ENCODE measurements at places on chromosomes 7 and 10.

DNA sequence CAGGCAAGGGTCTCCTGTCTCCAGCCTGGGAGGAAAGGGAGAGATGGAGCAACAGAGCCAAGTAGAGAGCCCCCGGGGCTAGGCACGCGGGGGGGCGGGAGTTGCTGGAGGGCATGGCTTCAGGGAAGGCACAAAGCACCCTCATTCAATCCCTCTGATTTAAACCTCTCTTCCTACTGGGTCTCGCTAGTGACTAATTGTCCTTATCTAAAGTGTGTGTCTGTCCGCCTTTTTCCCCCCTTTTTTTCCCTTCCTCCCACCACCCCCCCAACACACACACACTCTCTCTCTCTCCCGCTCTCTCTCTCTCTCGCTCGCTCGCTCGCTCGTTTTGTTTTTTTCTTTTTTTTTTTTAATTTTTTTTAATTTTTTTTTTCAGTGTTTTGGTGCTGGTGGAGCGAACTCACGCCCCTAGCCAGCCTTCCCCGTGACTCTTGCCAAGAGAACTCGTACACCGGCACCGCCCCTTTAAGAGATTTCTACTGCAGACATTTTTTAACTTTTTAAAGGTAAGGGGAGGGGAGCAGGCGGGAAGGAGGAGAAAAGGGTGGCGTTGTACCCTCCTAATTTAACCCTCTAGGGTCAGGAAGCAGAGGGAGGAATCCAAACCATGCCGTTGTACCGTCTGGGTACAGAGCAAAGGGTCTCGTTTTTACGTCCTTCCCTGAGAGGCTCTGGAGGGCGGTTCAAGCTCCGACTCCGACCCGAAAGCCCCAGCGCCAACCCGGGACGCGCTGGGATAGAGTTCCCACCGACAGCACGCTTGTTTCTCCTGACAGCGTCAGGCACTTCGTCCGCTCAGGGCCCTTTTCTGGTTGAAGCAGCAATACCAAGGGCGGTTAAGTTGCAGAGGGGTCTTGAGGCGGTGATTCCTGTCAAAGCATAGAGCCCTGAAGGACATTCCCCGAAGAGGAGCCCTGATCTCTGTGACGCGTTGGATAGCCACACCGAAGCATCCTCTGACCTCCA is at the start of gene HPSE2:
TSS of gene HPSE2 (minus strand) at position 195 of the 969 bp plus-strand sequence.
- DNase-seq, result no peak

GRCh38 chr7:102990642-102991041 is 77.8 kb downstream of the LRRC17 start:
- DNase-seq, result no peak

GRCh38 chr10:32054094-32054493 is 2.1 kb downstream of the KIF5B start:
- peak; percentile 22 for DNase-seq

- no peak for DNase-seq
Observed at GRCh38 chr7:18777314-18777713, 281.8 kb downstream of the HDAC9 start.

- no peak for DNase-seq
Observed at GRCh38 chr10:109450702-109451101, 472.6 kb downstream of the XPNPEP1 start.

GRCh38 chr10:48801001-48801421 is 116.3 kb downstream of the WDFY4 start:
- peak; percentile 39 for DNase-seq

DNA sequence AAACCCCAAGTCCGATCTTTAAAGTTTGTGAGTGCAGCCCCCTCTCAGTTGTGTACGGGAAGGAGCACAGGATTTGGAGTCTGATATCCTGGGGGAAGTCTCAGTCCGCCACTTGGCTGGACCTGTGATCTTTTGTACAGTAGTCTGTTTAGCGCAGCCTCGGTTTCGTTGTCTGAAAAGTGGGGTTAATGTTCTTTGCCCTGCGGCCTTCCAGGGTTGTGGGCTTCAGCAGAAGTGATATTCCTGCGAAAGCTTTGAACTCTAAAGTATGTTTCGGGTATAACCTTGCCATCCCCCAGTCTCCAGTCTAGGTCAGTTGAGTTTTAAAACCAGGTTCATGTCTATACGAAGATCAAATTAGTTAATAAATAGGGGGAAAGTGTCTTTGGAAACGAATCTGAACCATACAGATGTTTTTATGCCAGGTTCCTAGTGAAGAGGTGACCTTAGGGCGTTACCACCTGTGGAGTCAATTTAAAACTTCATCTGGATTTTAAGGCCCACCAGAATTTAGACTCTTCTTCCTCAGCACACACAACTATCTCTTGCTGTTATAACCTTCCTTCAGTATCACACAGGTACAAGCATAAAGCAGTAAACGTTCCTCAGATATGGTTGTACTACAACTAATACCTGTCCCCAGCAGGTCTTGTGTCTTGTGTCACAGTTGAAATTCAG is 904 bp downstream of the R3HCC1L start:
- DNase-seq, result no peak

GRCh38 chr10:130196511-130197487 is 60.6 kb downstream of the GLRX3 start:
- DNase-seq, result no peak

DNA sequence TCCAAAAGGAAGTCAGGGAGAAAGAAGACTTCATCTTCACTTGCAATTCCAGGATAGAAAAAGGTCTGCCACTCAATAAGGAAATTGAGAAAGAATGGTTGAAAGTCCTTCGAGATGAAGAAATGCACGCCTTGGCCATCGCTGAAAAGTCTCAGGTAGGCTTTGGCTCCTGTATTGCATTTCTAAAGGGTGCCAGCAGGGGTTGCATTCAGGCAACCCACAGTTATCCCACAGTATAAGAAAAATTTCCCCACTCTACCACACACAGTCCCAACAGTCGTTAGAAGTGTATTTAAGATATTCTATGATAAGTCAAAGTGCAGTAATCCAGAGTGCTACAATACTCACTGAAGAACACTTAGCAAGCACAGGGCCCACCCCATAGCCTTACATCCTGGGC is 93.4 kb upstream of the FGL2 start:
- DNase-seq, result no peak

- no peak for DNase-seq
Observed at GRCh38 chr7:87806150-87806549, 70.0 kb downstream of the SLC25A40 start.

DNA sequence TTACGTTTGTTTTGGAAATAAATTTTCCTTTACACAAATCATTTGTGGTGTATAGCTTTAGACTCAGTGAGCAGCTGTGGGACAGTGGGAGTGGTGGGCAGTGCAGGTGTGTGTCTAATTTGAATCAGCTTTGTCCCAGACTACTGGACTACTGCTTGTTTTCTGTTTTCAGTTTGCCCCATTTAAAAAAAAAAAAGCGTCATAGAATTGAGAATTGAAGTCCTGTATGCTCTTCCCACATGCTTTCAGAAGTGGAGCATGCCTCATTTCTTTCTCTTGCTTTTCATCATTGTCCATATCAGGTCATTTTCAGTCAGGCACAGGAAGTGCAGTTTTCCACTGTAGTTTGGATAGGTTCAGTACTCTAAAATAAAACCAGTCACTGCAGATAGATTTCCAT is 66.1 kb downstream of the SHH start:
- no peak for DNase-seq

DNA sequence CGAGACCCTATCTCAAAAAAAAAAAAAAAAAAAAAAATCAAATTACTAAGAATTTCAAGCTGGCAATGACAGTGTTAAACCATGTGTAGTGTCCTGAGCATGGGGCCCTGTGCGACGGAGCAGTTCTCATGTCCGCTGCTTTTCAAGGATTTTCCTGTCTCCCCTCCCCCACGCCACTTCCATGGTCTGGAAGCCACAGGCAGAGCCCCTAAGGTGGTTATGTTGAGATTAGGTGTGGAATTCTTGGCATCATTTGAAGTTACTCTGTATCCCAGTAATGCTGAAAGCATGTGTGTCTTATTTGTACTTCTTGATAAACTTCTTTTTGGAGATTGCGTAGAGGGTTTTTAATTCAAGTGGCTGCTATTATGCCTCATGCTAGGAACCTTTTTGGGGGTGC is 65.2 kb downstream of the PFKFB3 start:
- DNase-seq, result no peak

DNA sequence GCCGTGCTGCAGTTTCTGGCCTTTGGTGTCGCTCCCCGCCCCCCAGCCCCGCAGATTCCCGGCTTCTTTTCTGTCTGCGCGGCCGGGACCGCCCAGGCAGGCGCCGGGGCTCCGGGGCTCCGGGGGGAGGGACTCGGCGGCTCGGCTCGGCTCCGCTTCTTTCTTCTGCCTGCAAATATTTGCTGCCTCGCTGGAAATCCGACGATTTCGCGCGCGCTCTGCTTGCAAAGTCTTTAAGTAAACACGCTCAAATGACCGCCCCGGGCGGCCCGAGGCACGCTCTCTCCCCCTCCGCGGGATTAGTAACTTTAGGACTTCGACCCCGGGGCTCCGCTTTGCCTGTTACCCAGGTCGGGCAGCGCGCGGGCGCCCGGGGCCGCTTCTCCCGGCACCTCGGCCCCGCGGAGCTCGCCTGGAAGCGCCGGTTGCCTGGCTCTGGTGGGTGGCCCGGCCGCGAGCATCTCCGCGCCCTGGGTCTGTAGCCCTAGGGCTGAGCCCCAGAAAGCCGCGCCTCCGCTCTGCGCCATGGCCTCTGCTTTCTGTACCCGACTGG is 3.9 kb upstream of the GATA3 start:
- DNase-seq, result peak; percentile 47

DNA sequence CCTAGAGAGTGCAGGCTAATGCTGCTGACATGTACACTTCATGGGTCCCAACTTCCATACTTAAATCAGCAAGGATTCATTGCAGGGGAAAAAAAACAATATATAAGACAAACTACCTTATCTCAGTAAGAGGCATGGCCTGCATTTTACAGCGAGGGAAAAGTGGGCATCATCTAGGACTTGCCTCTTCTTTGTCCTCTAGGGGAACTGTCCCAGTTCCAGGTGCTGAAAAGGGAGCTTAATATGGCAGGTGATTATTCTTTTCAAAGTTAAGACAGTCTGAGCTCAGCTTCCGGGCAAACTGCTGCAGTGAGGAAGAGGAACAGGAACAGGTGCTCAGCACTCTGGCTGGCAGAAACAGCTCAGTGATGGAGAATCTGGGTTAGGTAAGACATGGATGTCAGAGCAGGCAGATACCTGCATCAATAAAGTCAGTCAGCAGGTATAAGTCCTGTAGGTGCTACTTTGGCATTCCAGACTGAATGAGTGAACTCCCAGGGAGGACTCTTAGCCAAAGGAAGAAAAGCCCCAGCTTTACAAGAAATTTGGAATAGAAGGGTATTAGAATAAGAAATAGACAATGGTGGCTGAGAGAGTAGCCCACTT is 147.2 kb downstream of the TMEM178B start:
- no peak for DNase-seq

DNA sequence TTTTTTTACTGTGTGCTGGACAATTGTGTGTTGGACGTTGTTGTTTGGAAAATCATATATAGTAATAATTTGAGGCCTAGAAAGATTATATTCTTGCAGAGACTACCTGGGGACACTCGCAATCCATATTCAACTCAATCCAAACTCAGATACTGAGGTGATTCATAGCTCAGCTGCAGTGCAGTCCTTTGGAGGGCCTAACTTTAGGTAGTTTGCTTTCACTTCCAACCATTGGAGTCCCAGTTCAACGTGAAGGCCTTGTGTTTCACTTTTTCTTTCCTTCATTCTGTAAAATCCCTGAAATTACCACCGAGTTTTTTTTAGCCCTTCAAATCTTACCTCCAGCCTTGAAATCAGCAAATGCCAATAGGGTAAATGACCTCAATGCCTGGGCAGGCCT is 32.3 kb downstream of the ATRNL1 start:
- DNase-seq, result no peak

GRCh38 chr7:150953061-150953997 is 24.8 kb downstream of the KCNH2 start:
- no peak for DNase-seq

DNA sequence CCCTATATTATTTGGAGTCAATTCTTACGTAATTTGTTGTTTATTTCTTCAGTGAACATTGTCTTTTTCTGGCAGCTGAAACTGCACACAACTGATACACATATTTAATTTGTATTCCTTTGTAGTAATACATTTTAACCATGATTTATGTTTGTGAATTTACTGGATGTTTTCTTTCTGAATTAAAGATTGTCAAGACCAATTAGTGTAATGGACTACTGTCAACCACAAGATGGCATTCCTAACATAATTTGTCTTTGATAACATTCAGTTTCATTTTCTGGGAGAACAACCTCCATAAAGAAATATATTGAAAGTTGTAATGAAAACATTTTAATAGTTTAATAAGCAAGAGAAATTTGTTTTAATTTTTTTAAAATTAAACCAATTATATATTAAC is 10.1 kb downstream of the THNSL1 start:
- DNase-seq, result peak; percentile 40

GRCh38 chr7:52670608-52671225 is 364.7 kb upstream of the POM121L12 start:
- DNase-seq, result no peak

GRCh38 chr10:110361800-110362456 is 57.2 kb upstream of the SMNDC1 start:
- DNase-seq, result no peak

- DNase-seq, result no peak
Observed at GRCh38 chr7:141563956-141564623, 12.9 kb downstream of the AGK start.

DNA sequence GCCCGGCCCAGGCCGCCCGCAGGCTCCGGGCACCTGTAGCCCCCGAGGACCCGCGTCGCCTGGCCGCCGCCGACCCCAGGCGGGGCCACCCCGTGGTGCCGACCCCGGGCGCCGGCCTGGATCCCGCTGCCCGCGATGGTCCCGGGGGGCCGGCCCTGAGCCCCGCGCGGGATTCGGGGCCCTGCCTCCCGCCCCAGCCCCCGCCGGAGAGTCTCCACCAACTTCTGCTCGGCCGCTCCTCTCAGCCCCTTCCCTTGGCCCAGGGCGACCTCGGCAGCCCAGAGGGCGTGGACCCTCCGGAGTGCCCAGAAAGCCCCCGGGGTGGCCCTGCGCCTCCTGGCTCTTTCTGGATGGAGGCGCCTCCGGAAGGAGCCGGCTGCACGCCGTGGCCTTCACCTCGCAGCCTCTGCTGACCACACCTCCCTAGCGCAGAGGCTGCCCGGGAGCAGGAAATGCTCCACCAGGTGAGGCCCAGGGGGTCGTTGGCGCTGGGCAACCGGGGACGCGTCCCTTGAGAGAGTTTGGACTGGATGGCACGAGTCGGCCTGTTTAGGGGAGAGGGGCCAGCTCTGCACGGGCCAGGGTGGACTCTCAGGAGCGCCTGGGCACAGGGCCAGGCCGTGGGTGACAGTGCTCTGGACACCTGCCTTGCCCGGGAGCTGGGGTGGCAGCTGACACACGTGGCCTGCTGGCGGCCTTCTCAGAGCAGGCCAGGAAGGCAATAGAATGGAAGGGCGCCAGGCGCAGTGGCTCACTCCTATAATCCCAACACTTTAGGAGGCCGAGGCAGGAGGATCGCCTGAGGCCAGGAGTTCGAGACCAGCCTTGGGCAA is 529 bp downstream of the ZNF853 start:
- no peak for DNase-seq

GRCh38 chr10:75111365-75111906 is at the start of gene SAMD8:
TSS of gene SAMD8 (plus strand) at chr10:75111656. CDS start at chr10:75150529, 38,873 bp downstream.
- peak; percentile 100 for DNase-seq

DNA sequence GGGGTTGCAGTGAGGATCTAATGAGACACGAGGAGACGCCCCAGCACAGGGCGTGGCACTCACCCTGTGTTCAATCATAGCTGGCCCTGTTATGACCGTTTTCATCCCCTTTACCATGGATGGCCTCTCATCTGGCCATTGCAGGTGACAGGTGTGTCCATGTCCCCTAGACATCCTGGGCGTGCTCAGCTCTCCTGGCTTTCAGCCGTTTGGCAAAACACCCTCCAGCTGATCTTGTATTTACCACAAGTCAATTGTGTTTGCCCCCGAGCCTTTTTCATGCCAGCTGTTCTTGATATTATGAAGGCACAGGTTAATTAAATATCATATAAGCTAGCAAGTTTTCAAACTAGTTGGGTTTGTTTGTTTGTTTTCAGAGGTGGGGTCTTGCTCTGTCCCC is 97.1 kb downstream of the CHST15 start:
- peak; percentile 1 for DNase-seq
